ENCODE measurements at places on chromosomes 3 and 15.

- no peak for DNase-seq
Observed at GRCh38 chr3:186207515-186207914, 98.6 kb upstream of the ETV5 start.

DNA sequence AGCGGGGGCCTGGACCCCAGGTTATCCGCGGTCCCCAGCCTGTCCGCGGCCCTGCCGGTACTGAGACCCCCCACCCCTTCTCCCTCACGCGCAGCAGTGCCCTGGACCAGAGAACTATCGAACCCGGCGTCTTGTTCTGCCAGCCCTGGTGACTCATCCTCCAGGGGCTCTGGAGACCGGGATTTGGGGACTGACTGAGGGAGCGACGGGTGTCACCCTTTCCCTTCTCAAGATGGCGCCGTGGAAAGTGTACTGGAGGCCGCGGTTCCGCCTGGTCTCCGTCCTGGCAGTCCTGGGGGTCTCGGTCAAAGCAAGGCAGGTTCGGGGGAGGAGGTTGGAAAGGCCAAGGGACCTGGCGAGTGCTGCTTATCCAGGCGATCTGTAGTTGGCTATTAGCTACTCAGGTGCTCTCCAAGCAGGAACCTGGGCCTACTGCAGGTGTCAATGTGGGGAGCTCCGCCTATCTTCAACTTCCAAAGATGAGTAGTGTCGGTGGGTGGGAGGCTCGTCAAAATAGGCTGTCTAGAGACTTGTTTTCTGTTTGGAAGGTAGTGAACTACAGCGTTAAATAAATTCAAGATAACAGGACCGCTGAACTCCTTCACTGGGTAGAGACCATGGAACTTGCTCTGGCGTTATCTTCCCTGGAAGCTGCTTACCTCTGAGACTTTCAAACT lies 790 bp downstream of the RAB5A start:
- peak; percentile 45 for DNase-seq

- no peak for DNase-seq
Observed at GRCh38 chr3:42902257-42902656, 3.7 kb upstream of the ZNF662 start.

DNA sequence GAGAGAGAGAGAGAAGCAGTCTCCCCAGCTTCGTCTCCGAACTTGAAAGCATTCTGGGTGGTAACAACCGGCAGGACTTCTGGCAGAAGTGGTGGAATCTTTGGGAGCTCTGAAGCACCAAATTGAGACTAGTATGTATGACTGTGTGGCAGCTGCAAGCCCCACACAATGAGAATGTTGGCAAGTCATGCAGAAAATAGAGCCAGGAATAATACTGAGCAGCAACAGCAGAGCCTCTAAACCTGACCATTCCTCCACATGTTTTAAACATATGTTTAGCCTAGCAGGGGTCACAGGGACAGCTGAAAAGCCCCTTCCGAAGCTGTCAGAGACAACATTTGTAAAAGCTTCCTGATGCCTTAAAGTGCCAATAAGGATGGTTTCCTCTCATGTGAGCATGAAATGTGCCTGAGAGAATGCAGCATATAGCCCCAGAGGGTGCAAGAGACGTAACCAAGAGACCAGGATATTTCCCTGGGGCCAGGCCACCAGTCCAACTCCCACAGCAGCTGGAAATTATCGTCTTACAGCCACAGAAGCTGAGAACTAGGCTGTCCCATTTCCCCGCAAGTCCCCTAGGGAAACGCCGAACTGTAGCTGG lies 178.6 kb upstream of the CCDC54 start:
- DNase-seq = no peak

DNA sequence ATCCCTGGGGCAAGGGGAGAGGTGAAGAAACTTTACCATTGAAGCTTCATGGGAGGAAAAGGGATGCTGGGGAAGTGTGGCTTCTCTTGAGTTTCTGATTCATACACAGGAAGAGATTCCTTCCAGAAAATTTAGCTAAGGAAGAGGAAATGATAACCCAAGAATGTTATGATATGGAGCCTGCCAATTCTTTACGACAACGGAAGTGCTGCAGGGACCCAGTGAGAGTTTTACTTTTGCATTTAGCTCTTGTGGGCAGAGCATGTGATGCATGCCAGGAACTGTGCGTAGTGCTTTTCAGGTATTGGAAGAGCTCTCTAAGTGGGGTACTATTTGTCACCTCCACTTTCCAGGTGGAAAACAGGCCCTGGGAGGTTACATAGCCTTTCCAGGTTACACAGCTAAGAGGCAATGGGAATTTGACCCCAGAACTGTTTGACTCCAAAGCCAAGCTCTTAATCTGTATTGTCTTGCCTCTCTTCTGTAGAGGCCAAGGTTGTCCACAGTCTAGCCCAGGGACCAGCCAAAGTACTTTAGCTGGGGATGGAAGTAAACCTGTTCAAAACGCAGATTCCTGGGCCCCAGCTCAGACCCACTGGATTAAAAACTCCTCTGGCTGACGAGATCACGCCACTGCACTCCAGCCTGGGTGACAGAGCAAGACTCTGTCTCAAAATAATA lies 23.0 kb downstream of the CMTM7 start:
- DNase-seq = peak; percentile 63

DNA sequence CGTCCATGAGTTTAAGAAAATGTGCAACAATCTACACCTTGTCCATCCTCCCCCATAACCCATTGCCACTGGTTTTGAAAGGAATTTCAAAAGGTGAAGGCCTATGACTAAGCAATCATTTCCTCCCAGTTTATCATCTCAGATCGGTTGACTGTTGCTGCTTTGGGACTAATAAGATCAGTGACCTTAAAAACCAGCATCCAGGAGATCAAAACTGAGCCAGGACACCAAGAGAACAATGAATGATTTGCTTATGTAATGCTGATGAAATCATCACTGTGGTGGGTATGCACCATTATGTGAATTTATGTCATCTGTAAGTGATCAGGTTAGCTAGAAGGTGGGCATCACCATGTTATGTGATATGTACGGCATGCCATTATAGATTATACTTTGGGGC lies 195.5 kb downstream of the SSR3 start:
- DNase-seq = no peak

DNA sequence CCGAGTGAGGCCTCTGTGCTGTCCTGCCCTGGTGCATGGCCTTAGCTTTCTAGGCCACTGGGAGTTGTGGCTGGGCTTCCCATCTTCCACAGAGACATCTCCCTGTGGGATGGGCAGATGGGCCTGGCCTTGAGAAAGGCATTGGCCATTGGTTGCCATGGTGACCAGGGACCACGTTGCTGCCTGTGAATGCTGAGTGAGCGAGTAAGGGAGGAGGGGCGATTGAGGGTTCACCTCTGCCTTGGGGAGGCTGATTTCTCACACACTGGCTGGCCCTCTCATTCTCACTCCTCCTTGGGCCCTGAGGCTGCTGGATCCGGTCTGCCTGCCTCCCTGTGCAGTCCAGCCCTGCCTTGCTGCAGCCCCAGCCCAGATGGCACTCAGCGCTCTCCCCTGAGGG lies 26.4 kb upstream of the DOCK3 start:
- DNase-seq = no peak

- DNase-seq = no peak
Observed at GRCh38 chr15:46039703-46040102, 404.9 kb downstream of the SQOR start.

GRCh38 chr3:23055733-23056376 lies 147.3 kb upstream of the UBE2E2 start:
- no peak for DNase-seq

DNA sequence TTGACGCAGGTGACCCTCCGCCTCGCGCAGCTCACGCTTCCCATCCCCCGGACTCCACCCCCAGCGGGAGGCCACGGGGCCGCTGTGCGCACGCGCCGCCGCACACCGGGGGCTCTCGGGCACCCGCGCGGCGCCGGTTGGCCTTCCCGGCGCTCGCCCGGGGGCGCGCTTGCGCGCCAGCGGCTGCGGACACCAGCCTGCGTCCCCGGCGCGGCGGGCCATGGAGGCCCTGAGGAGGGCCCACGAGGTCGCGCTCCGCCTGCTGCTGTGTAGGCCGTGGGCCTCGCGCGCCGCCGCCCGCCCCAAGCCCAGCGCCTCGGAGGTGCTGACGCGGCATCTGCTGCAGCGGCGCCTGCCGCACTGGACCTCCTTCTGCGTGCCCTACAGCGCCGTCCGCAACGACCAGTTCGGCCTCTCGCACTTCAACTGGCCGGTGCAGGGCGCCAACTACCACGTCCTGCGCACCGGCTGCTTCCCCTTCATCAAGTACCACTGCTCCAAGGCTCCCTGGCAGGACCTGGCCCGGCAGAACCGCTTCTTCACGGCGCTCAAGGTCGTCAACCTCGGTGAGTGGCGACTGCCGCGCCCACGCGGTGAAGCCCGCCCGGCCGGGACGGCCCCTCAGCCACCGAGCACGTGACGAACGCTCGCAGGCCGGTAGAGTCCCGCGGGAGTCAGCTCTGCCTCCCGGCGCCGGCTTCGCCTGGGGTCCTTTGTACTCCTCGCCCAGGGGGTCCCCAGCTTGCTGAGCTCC lies at the start of gene C15orf61:
Gene C15orf61, plus strand, starts transcription at position 103 of the 754 bp plus-strand sequence. Its CDS starts 118 bp downstream, at position 221.
- DNase-seq = peak; percentile 90

DNA sequence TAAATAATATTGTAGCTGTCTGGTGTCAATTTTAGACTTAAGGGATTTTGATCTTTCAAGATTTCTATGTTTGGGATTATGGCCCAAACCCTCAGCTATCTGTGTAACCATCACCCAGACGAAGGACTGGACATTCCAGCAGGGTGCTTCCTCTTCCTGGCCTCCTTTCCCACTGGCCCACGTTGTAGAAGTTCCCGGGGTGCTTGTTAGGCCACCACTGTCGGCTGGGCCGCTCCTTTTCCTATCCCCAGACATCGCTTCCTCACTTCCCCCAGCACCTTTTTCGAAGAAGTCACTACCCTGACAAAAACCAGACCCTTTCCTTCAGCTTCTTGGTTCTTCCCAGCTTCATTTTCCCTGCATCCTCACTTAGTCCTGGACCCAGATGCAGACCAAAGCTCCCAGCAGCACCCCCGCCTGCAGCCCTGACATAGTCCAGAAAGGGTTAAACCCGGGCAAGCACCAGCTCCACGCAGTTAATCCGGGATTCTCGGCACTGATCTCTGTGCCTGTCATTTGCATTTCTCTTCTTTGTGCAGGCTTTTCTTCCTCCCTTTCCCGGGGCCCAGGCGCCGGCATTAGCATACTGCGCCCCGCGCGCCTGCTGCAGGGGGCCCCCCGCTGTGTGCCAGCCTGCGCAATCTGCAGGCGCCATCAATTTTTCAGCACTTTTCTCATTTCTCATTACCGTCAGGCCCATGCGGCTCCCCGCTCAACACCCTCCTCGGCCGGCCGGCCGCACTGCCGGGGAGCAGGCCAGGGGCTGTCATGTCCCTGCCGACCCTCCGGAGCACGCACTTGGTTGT lies 90.6 kb downstream of the ZNF621 start:
- no peak for DNase-seq

GRCh38 chr3:38725726-38726419 lies 76.4 kb upstream of the SCN5A start:
- no peak for DNase-seq

DNA sequence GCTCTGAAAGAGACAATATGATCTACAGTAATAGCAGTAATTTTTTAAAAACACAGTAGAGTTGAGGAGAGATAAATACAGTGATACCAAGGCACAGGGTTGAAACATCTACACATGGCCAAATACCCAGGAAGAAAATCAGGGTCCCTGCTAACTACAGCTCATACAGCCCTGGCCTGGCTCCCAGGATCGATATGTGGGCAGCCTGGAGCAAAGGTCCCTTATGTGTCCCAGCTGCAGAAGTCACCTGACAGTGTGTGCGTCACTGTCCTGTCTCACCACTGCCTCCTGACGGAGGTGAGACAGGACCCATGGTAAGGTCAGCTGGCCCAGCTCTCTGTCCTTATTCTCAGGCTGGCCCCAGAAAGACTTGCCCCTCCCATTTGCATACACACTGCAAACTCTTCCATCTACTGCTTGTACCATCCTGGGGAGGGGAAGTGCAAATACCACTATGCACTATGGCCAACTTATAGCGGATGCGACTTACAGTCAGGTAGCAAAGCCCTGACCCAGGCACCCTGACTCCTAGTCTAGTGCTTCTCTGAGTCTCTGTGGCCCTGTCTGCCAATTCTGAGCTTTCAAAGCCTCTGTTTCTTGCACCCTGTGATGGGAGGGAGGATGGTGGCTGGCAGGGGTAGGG lies 22.0 kb upstream of the BCL2L10 start:
- no peak for DNase-seq

GRCh38 chr3:172098698-172099494 lies 59.5 kb downstream of the FNDC3B start:
- DNase-seq = no peak

DNA sequence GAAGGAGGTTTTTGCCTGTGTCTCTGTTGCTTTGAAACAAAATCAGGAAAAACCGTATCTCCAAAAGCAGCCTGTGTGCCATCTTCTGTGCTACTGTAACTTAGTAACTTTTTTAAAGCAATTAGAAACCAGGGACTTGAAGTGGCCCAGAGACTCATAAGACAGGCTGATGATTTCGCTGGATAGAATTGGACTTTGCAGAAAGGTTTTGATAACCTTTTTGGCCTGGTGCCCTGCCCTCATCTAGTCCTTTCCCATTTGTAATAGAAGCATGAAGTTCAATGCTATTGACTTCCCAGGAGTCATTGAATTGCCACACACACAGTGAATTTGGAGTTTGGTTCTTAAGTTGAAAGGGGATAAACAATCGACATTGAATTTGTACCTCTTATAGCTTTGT lies 157.2 kb downstream of the PTPRG start:
- DNase-seq = no peak

- DNase-seq = no peak
Observed at GRCh38 chr3:64129581-64129980, 95.7 kb downstream of the PRICKLE2 start.

DNA sequence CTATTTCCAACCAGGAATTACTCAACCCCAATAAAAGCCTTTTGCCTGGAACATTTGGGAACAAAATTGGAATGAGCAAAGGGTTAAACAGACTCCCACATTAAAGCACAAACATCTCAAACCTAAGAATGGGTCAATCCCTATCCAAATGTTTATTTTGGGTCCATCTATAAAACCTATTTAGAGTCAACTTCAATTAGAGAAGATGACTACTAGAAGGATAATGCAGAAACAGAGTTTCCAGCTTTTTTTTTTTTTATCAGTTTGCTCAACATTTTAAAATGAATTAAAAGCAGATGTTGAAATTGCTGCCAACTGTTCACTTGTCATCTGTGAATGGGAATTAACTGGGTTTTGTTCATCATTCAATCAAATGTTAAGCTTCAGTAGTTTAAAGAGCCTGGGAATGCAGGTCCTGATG lies 4.1 kb upstream of the TBC1D23 start:
- DNase-seq = no peak

- DNase-seq = no peak
Observed at GRCh38 chr3:188211476-188211875, 57.5 kb downstream of the LPP start.

GRCh38 chr3:195906865-195907683 lies 1.3 kb downstream of the TNK2 start:
- DNase-seq = peak; percentile 80

DNA sequence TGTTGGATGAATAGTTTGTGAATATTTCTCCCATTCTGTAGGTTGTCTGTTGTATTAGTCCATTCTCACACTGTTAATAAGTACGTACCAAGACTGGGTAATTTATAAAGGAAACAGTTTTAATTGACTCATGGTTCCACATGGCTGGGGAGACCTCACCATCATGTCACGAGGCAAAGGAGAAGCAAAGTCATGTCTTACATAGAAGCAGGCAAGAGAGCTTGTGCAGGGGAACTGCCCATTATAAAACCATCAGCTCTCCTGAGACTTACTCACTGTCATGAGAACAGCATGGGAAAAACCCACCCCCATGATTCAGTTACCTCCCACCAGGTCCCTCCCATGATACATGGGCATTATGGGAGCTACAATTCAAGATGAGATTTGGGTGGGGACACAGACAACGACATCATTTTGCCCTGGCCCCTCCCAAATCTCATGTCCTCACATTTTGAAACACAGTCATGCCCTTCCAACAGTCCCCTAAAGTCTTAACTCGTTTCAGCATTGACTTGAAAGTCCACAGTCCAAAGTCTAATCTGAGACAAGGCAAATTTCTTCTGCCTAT lies 133.2 kb downstream of the LMLN start:
- no peak for DNase-seq
